Aorta (tissue), 5 donors: ENCODE measurements at places on chromosomes 4 and X. TPM values are rescaled to one million over a fixed set of nuclear protein-coding genes. Genes with fewer than 3 reads are reported as not detected.

NEXMIF gene
- not detected for polyA plus RNA-seq

- DNase-seq: no peak
Observed at GRCh38 chrX:149284616-149285015, 220.5 kb downstream of the IDS start.

DNA sequence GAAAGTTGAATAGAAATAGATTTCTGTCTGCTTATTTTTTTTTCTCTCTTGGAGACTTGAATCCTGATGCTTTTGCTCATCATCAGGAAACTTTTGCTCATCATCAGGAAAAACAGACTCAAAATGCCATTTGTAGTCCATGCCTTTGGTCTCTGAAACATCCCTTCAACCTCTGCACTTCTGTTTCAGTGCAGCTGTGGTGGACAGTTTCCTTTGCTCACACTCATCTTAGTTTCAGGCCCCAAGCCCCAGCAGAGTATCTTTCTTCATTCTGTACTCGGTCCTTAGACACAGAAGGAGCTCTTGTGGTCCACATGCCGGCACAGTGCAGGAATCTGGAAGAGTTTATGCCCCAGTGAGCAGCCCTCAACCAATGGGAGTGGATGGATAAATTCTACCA is 337.9 kb downstream of the PPP3CA start:
- DNase-seq: no peak

DNA sequence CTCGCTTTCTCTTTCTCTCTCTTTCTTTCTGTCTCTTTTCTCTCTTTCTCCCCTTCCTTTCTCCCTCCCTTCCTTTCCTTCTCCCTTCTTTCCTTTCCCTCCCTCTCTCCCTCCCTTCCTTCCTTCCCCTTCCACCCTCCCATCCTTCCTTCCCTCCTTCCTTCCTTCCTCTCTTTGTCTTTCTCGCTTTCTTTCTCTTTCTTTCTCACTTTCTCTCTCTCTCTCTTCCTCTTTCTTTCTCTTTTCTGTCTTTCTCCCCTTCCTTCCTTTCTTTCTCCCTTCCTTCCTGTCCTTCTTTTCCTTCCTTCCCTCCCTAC is 2.1 kb upstream of the SORCS2 start:
- no peak for DNase-seq

NLGN3 gene
- 1.2 TPM for polyA plus RNA-seq

DNA sequence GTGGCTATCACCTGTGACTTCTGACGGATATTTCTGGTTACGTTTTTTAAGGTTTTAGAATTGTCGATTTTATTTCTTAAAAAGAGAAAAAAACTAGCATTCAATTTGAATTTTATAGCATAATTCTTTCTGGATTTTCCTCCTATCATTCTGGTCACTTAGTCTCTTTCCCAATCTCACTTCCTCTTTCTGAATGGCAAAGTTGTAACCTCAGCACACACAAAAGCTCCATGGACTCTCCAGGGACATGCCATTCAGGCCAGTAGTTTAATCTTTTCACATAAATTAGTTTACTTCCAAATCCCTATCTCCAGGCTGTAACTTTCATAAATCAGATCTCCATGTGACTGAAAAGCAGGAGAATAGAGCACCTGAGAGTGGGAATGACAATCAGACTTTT is 110.7 kb downstream of the ARAP2 start:
- no peak for DNase-seq

CC2D2A gene
- polyA plus RNA-seq: 41.9 TPM

- DNase-seq: no peak
Observed at GRCh38 chr4:20297261-20297660, 45.6 kb downstream of the SLIT2 start.

- DNase-seq: no peak
Observed at GRCh38 chr4:16197876-16198665, 28.2 kb downstream of the TAPT1 start.

GRCh38 chr4:8348071-8348470 is 78.5 kb downstream of the HTRA3 start:
- DNase-seq: no peak

- no peak for DNase-seq
Observed at GRCh38 chr4:73860917-73861316, 7.8 kb downstream of the PF4V1 start.

SPACA5 gene
- polyA plus RNA-seq: not detected

FAT4 gene
- polyA plus RNA-seq: 6.6 TPM

DNA sequence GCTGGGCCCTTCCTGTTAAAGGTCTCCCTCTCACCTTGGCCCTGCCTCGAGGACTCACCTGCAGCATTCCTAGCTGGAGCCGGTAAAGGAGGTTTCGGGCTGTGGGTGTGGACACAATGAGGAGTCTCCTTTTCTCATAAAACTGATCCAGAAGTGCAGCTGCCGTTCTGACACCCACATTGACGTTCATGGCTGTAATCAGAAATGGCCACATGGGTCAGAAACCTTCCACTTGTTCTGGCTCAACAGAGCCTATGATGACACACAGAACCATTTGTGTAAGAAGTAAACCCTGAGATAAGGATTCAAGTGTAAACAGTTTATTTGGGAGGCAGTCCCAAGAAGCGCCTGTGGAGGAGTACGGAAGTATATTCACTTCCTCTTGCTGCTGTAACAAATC is 63.8 kb downstream of the SRPX start:
- no peak for DNase-seq

CT45A5 gene
- polyA plus RNA-seq: not detected

GRCh38 chr4:110602061-110602460 is 20.8 kb downstream of the PITX2 start:
- DNase-seq: no peak

TNMD gene
- polyA plus RNA-seq: not detected

MAP9 gene
- polyA plus RNA-seq: 4.0 TPM

DNA sequence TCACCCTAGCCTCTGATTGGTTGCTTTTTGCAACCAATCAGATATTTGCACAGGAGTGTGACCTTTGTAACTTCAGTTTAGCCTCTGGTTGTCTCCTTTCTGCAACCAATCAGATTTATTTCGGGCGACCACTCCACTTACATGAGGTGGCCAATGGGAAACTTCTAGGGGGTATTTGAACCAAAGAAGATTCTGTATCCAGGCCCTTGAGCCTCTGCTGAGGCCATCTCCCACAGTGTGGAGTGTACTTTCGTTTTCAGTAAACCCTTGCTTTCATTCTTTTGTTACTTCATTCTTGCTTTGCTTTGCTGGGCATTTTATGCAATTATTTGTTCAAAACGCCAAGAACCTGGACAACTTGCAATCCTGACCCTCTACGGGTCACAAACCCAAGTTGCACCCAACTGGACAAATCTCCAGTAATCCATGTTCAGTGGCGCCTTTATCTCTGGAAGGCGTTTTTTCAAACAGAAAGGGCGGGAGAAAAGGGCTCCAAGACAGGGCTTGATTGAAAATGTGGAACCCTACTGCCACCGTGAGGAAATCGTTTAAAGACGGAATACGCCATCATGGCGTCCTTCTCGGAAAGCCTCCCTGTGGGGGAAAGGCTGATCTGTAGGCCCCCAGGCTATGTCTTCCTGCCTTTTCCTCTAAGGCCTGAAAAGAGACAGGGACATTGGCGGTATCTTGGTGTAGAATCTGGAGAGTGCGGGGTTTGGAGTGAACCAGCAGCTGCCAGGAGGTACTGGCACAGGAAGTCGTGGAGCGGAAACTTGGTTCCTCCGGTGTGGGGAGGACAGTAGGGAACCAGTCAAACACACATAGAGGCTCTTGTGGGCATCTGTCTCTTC is 184.6 kb downstream of the OR13H1 start:
- DNase-seq: peak; percentile 79

DNA sequence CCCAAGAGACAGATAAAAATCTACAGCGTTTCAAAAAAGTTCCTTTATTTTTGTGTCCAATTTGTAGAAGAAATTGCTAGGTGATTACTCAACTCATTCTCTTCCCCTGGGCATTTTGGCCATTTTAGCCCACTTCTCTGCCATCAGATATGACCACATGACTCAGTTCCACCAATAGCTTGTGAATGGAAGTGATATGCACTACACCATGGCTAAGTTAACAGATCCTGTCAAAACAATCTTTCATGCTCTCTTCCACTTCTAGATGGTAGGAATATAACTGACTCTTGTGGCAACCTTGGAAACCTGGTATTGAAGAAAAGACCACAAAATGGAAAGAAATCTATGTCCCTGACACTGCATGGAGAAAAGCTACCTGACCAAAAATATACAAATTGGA is 26.2 kb upstream of the FREM3 start:
- DNase-seq: no peak

- no peak for DNase-seq
Observed at GRCh38 chrX:67094061-67094460, 449.8 kb upstream of the AR start.

DNA sequence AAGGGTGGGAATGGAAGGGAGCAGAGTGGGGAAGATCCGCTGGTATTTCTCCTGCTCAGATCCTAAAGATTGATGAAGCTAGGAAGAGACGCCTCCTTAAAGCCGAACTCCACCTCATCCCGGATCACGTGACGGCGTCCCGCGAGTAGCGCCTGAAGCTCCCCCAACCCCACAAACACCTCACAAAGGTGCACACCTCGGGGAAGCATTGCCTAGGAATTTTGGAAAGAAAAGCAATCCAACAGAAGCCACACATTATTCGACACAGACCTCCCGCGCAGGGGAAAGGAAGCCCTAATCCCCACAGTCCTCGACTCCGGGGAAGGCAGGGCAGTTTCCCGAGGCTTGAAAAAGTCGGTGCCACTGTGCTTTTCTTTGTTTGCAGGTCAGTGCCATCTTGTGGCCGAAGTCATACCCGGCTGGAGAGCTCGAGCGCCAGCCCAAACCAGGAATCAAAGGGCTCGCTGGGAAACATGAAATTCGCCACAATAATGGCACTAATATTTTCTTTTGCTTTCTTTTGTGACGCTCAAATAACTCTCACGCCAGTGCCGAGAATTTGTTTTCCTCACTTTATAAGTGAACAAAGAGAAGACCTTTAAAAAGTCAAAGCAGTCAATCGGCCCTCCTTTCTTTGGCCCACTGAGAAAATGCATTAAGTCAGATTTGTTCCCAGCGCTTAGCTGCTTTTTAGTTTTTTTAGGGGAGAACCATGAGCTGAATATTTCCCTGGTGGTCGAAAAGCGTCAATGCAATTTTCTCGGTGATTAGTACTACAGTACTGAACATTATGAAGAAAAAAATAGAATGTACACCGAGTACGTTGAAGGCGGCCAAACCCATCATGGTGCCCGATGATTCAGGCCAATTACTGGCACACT is at the start of gene NPY1R:
Gene NPY1R, minus strand, starts transcription at position 71 of the 881 bp plus-strand sequence. CDS start 6,042 bp downstream, outside the sequence.
- DNase-seq: peak; percentile 89

DNA sequence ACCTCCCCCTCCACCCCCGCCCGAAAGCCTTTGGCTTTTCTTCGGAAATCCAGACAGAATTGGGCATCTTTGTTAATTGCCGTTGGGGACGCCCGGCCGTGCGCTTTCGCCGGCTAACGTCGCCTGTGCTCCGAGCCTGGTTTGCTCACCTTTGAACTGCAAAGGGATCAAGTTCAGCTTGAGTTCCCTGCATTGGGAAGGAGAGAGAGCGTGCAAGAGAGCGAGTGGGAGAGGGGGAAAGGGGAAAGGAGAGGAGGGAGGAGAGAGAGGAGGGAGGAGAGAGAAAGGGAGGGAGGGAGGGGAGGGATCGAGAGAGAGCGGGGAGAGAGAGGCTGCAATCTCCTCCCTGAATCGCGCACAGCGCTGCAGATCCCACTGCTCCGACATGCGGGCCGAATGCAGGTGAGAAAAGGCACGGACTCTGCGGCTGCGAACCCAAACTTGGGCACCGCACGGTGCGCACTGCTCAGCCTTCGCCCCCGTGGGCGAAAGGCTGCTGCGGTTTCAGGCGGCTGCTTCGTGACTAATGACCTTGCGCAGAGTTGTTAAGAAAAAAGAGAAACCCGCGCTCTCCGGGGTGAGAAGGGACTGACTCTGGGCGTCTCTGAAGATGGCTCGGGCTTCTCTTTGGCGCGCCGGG is at the start of gene PCDH7:
Gene PCDH7, plus strand, starts transcription at position 349 of the 640 bp plus-strand sequence. CDS start 1,054 bp downstream, outside the sequence.
- DNase-seq: peak; percentile 82

GRCh38 chr4:68272380-68272779 is 26.9 kb upstream of the TMPRSS11B start:
- no peak for DNase-seq

DNA sequence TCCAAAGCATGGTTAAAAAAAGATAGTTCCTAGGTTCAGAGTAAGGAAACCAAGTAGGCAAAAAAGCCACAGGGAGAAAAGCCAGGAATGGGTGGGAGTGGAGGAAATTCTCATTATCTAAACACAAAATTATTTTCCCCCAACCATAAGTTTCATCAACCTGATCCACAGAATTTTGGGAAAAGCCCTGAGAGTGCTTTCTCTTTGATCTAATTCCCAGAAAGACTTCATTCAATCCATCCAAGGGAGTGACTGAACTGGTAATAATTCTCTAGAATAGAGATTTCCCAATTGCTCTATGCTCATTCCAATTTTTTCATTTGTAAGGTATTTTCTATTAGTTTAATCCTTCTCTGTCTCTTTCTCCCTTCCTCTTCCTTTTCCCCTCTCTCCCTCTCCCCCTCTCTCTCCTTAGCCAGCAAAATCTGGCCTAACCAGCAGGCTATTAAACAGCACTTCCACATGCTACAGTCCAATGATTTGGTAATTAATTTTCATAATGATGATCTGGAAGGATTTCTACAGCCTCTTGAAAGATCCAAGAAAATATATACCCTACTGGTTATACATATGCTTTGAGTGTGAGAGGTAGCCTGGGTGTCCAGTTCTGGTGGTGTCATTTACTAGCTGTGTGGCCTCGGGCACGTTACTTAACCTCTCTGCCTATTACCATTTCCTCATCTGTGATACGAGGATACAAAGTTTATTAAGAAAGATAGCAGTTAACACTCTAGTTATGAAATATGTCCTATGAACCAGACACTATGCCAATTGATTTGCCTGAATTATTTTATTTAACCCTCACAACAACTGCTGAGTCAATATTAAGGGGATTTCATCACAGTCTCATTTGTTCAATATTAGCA is 251.5 kb upstream of the RASGEF1B start:
- DNase-seq: no peak

GRCh38 chr4:81392164-81392563 is 79.5 kb downstream of the RASGEF1B start:
- DNase-seq: no peak

SPANXB1 gene
- not detected for polyA plus RNA-seq

- peak; percentile 87 for DNase-seq
Observed at GRCh38 chr4:1082215-1083182, 30.9 kb downstream of the RNF212 start.

ARHGAP10 gene
- polyA plus RNA-seq: 47.3 TPM

GRCh38 chr4:101885574-101885973 is 95.0 kb downstream of the BANK1 start:
- no peak for DNase-seq

DNA sequence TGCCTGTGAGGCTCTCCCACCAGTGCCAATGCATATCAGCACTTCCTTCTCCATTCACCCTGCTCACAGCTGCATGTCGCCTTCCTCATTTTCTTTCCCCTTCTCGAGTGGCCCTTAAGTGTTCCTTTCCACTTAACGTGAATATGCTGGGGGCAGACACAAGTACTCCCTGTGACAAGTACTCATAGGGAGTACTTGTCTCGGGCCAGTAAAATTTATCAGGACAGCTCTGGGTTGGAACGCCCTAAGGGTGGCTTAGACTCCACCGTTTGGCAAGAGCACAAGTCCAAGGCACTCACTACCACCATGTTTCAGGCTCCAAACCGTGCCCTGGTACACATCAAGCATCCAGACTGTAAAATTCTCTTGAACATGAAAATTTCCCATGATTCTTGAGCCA is 3.9 kb upstream of the LDOC1 start:
- no peak for DNase-seq

GRCh38 chrX:94051926-94052325 is 377.9 kb downstream of the FAM133A start:
- DNase-seq: no peak

ARMCX1 gene
- polyA plus RNA-seq: 27.2 TPM

MAD2L1 gene
- 9.1 TPM for polyA plus RNA-seq
